ENCODE measurements at places on chromosomes 5 and 9. TPM values are rescaled to one million over a fixed set of nuclear protein-coding genes. Genes with fewer than 3 reads are reported as not detected.

Gene BRD3OS
- 14.3 TPM for total RNA-seq

Gene SLC34A3
- total RNA-seq, result not detected

DNA sequence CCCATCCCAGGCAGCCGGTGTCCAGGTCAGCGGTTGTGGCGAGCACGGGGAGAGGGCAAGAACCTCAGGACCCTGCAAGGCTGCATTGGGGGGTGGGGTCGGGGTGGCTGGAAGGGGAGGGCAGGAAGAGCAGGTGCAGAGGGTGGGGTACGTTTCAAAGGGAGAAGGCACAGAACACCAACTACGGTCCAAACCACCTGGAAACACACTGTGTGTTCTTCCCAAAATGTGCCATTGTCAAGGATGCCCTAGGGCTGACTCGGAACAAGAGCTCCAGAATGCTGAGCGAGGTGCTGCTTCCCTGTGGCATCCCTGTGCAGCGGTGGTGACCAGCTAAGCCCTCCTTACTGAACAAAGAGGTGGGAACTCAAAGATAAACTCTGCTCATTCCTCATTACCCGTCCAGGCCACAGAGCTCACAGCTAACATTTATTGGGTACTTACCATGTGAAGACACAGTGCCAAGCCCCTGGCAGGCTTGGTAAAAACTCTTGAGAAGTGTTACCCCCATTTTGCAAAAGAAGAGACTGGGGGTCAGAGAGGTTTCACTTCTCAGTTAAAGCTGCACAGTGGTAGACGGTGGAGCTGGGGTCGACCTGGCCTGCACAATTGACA lies 153.8 kb downstream of the COL23A1 start:
- no peak for DNase-seq

DNA sequence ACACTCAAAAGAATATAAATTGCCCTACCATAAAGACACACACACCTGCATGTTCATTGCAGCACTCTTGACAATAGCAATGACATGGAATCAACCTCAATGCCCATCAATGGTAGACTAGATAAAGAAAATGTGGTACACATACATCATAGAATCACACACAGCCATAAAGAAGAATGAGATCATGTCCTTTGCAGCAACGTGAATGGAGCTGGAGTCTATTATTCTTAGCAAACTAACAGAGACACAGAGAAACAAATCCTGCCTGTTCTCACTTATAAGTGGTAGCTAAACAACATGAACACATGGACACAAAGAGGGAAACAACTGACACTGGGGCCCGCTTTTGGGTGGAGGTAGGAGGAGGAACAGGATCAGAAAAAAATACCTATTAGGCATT lies 2062.2 kb upstream of the CDH6 start:
- DNase-seq, result no peak

Gene NUTM2G
- not detected for total RNA-seq

Gene INSL4
- not detected for total RNA-seq

DNA sequence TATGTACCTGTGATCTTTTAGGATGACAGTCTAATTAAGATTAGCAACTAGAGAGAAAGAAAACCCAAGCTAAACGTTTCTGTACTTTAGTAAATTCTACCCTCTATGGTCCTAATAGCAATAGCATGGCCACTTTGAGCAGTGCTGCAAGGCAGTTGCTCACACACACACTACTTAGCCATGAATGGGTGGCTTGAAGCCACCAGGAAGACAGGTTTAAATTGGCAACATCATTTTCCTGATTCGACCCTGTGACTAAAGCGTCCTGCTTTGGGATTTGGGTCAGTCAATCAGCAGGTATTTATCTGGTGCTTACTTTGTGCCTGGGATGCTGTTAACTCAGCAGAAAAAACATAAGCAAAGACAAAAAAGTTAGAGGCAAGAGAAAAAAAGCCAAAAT lies 150.6 kb downstream of the ARRDC3 start:
- no peak for DNase-seq

Gene GFI1B
- total RNA-seq, result 72.4 TPM

- DNase-seq, result no peak
Measured at GRCh38 chr5:14178091-14178490, 34.9 kb downstream of the TRIO start.

- DNase-seq, result peak; percentile 23
Measured at GRCh38 chr9:123174887-123175518, 93.4 kb downstream of the STRBP start.

Gene LIFR
- under 0.01 TPM for total RNA-seq

GRCh38 chr5:102762562-102763227 lies 7.6 kb downstream of the PAM start:
- DNase-seq, result no peak

- DNase-seq, result no peak
Measured at GRCh38 chr5:158878227-158878626, 221.5 kb downstream of the EBF1 start.

Gene OCLN
- total RNA-seq, result 18.6 TPM

Gene SAXO1
- under 0.01 TPM for total RNA-seq

DNA sequence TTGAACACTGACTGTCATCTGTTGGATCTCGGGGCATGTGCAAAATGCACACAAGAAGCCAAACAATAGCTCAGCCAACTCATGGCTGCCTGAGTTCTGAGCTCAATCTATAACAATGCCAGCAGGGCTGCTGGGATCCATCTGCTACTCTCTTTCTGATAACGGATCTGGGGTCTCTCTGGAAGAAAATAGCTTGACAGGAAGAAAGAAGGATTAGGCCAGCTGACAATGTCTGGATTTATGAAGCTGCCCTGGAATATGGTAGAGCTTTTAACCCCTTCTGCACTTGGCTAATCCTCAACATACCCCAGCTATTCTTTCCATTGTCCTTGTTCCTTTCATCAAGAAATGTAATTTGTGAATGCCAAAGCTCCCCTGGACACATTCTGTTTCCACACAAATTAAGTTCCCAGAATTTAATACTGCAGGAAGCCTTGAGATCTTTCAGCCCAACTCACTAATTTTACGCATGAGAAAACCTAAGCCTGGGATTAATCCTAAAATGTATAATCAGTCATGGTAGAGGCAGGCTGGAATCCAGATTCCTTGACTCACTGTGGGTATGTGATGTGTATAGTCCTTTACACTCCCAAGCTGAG lies 62.7 kb upstream of the PCA3 start:
- DNase-seq, result no peak

DNA sequence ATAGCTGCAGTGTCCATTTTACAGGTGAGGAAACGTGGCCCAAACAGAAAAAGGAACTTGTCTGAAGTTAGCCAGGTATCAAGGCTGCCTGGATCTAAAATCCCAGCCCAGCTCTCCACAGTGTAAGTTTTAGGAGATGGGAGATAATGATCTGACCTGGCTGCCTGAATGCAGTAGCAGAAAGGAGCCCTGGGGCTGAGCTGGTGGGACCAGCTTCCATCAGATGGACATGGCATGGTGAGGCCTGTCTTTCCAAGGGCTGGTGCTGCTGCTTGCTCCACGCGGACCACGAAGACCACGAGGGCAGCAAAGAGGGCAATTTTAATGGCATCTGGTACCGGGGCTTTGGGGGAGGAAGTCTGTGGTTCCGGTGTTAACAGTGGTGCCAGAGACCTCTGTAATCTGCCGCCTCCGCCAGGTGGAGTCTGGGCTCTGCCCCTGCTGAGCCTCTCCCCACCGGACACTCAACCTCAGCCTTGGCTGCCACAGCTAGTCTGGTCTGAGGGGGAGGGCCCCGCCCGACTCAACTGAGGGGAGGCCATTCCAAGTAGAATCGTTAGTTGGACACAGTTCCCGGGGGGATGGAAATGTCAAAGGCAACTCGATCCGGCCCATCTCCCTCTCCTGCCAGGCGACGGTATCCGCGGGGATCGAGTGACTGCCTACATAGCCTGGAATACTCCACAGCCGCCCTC lies 650 bp downstream of the MYORG start:
- DNase-seq, result no peak

Gene SPINK1
- total RNA-seq, result not detected

Gene DEPDC1B
- total RNA-seq, result 3.8 TPM

GRCh38 chr9:129236441-129237145 lies 58.5 kb upstream of the IER5L start:
- DNase-seq, result no peak

DNA sequence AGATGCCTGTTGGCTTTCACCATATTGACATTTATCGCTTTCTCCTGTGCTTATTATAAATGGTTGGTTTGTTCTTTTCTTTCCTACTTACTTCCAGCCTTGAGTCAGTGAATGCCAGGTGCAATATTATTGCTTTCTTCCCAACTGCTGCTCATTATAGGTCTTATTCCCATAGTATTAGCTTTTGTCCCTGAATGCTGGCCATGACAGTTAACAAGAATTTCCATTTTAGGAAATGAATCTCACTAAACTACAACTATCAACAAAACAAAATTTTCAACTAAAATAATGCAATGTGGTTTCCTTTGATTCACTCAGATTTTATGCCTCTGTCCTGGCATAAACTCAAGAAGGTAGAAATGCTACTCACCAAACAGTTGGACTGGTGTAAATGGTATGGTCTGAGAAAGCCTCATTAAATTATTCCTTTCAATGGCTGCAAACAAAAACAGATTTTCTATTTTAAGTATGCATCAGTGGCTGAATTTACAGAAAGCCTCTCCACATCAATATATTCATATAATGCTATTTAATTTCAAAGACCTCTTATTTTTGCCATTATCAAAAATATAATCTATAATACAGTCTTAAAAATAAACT lies 145.4 kb downstream of the TRPM6 start:
- no peak for DNase-seq

Gene RGP1
- 16.7 TPM for total RNA-seq
